ENCODE measurements at places on chromosomes 5 and 9. TPM values are rescaled to one million over a fixed set of nuclear protein-coding genes. Genes with fewer than 3 reads are reported as not detected.
A peak's percentile ranks its signal among the peaks of the same experiment; 100 is the strongest.

DOCK8 gene
- polyA plus RNA-seq, result not detected

CCNO gene
- polyA plus RNA-seq, result not detected

DDX4 gene
- polyA plus RNA-seq, result not detected

EGFL7 gene
- polyA plus RNA-seq, result 43.0 TPM

BTNL3 gene
- not detected for polyA plus RNA-seq

GRCh38 chr9:137606734-137607138 lies 1.2 kb downstream of the ARRDC1 start:
- no peak overlapping the region for H3K27ac ChIP-seq
- H3K27me3 ChIP-seq, result no peaks in the 10 kb centered on the region
- H3K4me3 ChIP-seq, result peak overlapping the region; percentile 71
- DNase-seq, result no peak

- H3K27ac ChIP-seq, result no peak overlapping the region
- no peaks in the 10 kb centered on the region for H3K27me3 ChIP-seq
- no peak for DNase-seq
- no peaks in the 10 kb centered on the region for H3K4me1 ChIP-seq
These were observed 5.7 kb upstream of the LCN9 start for GRCh38 chr9:135657416-135657815.

DNA sequence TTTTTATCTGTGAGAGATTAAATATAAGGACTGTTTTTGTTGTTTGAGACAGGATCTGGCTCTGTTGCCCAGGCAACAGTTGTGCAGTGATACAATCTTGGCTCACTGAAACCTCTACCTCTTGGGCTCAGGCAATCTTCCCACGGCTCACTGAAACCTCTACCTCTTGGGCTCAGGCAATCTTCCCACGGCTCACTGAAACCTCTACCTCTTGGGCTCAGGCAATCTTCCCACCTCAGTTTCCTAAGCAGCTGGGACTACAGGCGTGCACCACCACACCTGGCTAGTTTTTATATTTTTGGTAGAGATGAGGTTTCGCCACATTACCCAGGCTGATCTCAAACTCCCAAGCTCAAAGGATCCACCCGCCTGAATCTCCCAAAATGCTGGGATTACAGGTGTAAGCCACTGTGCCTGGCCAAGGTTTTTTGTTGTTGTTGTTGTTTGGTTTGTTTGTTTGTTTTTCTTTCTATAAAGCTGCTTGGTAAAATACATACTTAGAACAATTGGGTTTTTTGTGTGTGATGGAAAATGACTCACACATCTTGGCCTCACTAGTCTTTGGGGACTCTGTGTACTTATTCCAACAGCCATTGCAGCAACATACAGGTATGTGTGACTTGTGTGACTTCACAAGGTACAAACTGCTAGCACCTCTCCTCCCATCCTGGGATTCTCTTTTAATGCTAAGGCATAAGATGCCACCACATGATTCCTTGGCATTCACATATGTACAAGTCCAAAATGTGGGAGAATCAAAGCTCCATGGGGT lies 36.5 kb upstream of the RASA1 start:
- no peaks in the 10 kb centered on the region for H3K4me1 ChIP-seq
- no peak overlapping the region for H3K4me3 ChIP-seq
- peak overlapping the region; percentile 60 for H3K27ac ChIP-seq
- no peak for DNase-seq
- H3K36me3 ChIP-seq, result no peaks in the 10 kb centered on the region

DNA sequence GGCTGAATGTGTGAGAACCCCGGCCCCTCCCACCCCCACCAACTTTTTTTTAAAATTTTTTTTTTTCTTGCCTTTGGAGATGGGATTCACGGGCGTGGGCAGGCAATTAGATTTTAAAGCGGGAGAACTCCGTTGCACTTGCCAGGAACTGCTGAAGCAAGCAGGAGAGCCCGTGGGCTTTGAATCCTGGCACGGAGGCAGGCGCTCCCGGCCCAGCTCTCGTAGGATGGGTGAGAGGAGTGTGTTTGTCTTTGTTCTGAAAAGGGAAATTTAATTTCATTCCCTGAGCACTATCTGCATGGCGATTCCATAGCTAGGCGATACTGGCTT lies 54.3 kb upstream of the BOD1 start:
- no peaks in the 10 kb centered on the region for H3K27me3 ChIP-seq
- H3K4me3 ChIP-seq, result no peak overlapping the region
- H3K36me3 ChIP-seq, result no peaks in the 10 kb centered on the region
- H3K27ac ChIP-seq, result peak overlapping the region; percentile 34
- peak; percentile 55 for DNase-seq

GRCh38 chr5:32116574-32117313 lies 57.4 kb downstream of the GOLPH3 start:
- no peak overlapping the region for H3K4me3 ChIP-seq
- no peaks in the 10 kb centered on the region for H3K4me1 ChIP-seq
- no peak for DNase-seq
- H3K27ac ChIP-seq, result peak overlapping the region; percentile 80
- peaks cover 23% of the 10 kb centered on the region for H3K36me3 ChIP-seq
- no peaks in the 10 kb centered on the region for H3K27me3 ChIP-seq

GRCh38 chr5:133327946-133328401 lies 276.2 kb downstream of the HSPA4 start:
- no peak overlapping the region for H3K4me3 ChIP-seq
- H3K4me1 ChIP-seq, result no peaks in the 10 kb centered on the region
- no peaks in the 10 kb centered on the region for H3K27me3 ChIP-seq
- H3K36me3 ChIP-seq, result no peaks in the 10 kb centered on the region
- no peak overlapping the region for H3K27ac ChIP-seq

- H3K4me1 ChIP-seq, result peaks cover 40% of the 10 kb centered on the region
- no peaks in the 10 kb centered on the region for H3K36me3 ChIP-seq
- peak overlapping the region; percentile 92 for H3K27ac ChIP-seq
- H3K4me3 ChIP-seq, result no peak overlapping the region
- no peaks in the 10 kb centered on the region for H3K27me3 ChIP-seq
These were observed 5.7 kb upstream of the TRAF1 start for GRCh38 chr9:120932086-120932823.

GRCh38 chr5:177445052-177445916 lies 1.3 kb upstream of the PRR7 start:
- no peak overlapping the region for H3K27ac ChIP-seq
- no peak for DNase-seq
- peaks cover 13% of the 10 kb centered on the region for H3K36me3 ChIP-seq
- H3K4me3 ChIP-seq, result no peak overlapping the region
- no peaks in the 10 kb centered on the region for H3K27me3 ChIP-seq
- peaks cover 23% of the 10 kb centered on the region for H3K4me1 ChIP-seq

DNA sequence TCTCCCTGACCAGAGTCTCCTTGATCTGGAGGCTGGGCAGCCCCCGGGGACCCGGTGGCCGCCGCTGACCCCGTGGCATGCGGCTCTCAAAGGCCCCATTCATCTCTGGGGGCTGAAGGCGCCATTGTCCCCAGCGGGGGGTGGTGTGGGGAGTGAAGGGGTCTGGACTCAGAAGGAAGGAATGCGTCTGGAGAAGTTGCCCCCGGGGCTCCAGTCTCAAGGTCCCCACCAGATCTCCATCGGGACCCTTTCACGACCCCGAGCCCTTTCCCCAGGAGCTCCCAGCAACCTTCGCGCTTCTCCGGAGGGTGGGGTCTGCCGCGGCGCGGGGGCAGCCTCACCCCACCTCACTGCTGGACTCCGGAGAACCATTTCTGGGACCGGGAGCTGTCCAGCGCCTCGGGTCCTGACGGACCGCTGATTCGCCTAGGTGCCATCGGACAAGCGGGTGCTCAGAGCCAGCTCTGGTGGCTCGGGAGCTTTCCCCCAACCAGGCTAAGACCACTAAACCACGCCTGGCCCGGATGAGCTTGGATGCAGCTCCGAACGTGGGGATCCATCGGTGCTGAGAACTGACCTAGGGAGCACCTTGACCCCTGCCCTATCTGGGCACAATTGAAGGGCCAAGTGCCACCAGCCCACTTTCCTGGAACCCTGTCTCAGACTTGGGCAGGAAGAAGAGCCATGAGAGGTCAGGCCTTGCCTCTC lies 5.1 kb upstream of the PCDH1 start:
- H3K4me1 ChIP-seq, result peaks cover 4% of the 10 kb centered on the region
- DNase-seq, result peak; percentile 65
- peak overlapping the region; percentile 76 for H3K27ac ChIP-seq
- peak overlapping the region; percentile 40 for H3K4me3 ChIP-seq
